ENCODE measurements at places on chromosomes 1 and 21. TPM values are rescaled to one million over a fixed set of nuclear protein-coding genes. Genes with fewer than 3 reads are reported as not detected.

DNA sequence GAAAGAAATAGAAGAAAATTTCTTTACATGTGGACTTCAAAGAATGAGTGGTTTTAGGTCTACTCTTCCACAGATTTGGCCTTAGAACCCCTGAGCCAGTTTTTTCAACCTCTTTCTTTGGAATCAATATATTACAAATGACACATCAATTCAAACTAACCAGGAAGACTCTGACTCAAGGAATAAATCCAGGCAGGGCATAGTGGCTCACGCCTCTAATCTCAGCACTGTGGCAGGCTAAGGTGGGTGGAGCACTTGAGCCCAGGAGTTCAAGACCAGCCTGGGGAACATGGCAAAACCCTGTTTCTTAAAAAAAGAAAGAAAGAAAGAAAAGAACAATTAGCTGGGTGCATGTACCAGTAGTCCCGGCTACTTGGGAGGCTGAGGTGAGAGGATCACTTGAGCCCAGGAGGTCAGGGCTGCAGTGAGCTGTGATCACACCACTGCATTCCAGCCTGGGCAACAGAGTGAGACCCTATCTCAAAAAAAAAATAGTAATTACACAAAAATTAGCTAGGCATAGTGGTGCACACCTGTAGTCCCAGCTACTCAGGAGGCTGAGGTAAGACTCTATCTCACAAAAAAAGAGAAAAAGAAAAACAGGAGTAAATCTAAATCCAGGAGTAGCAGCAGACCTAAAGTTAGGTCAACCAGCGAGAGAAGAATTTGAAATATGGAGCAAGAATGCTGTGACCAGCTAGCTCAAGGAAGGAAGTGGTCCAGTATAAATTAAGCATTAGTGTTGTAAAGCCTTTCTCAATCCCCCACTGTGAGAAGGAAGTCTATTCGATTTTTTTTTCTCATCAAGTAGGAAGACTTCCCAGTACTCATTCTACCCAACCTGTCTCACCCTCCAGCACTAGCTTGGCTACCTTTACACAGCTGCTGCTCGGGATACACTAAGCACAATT lies 1.9 kb downstream of the SORT1 start:
- peaks cover 1% of the 10 kb centered on the region for H3K36me3 ChIP-seq
- H3K27ac ChIP-seq: peak overlapping the region; percentile 87
- peaks cover 69% of the 10 kb centered on the region for H3K4me1 ChIP-seq
- H3K4me3 ChIP-seq: no peak overlapping the region
- no peak for DNase-seq
- no peaks in the 10 kb centered on the region for H3K27me3 ChIP-seq

DNA sequence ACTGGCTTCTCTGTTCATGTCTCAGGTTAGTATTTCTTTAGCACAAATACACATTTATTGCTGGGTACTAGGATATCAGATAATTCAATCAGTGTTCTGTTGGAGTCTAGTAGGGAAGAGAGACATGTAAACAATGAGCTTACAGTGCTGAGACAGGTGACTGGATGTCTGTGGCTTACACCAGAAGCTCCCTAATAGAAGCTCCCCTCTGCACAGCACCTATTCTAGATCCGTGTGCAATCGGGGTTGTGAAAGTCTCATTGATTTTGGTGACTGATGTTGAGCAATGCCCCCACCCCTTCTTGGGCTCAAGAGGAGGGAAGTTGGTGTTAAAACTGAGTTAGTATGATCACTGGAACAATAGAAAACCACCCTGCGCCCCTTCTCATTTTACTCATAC lies 279.2 kb downstream of the RPS6KC1 start:
- H3K4me1 ChIP-seq: no peaks in the 10 kb centered on the region
- no peaks in the 10 kb centered on the region for H3K36me3 ChIP-seq
- H3K4me3 ChIP-seq: no peak overlapping the region
- H3K27ac ChIP-seq: no peak overlapping the region
- no peak for DNase-seq

DNA sequence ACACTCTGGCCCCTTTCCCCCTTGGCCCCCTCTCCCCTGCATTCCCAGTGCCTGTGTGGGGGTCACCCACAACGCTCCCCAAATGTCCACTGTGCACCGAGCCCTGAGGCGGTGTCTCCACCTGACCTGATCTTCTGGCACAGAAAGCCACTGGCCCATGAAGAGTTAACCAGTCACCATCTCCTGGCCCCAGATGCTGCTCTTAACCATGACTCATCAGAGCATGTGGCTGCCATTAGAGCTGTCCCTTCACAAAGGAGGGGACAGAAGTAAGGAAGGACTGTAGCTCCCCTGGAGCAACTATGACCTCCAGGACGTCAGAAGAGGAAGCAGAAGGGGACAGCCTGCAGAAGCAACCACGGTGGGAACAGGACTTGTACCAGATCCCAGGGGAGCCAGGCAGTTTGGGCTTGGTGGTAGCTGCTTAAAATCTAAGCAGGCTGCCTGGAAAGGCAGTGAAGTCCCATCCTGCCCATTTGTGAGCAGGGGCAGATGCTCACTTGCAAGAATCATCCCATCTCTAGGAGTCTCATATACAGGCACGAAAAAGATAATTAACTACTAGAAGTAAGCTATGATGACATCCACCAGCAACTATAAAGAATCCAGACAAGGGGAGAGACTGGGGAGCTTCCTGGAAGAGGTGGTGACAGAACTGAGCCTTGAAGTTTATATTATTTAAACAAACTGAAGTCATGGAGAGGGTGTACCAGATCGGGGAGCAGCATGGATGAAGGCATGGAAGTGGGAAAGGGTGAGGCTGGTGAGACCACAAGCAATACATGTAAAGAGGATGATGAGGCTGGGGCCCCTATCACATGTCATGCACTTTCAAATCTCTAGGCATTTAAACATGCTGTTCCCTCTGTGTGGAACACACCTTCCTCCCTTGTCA lies 1.1 kb upstream of the TTC39A start:
- peaks cover 14% of the 10 kb centered on the region for H3K4me1 ChIP-seq
- no peak for DNase-seq
- H3K27me3 ChIP-seq: no peaks in the 10 kb centered on the region
- H3K36me3 ChIP-seq: no peaks in the 10 kb centered on the region
- no peak overlapping the region for H3K27ac ChIP-seq

DNA sequence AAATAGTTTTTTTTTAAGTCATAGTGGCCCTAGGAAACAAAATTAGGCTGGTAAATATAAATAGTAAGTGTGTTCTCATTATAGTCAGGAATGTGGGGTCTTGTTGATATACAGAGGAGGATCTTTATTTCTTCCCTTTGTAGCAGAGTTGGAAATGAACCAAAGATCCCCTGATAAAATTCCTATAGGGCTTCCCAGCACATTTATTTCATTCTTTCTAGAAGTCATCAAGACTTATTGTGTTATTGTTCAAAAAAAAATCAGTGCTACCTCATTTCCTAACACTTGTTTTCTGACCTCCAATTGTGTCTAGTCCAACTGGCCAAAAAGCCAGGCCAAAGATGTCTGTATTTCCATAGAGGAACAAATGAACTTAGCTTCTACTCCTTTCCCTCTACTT lies 7.6 kb upstream of the PLEKHO1 start:
- H3K4me3 ChIP-seq: no peak overlapping the region
- peaks cover 8% of the 10 kb centered on the region for H3K36me3 ChIP-seq
- no peak for DNase-seq
- H3K27ac ChIP-seq: no peak overlapping the region
- no peaks in the 10 kb centered on the region for H3K27me3 ChIP-seq

The SRGAP2C gene
- total RNA-seq: 24.1 TPM

The PKP1 gene
- total RNA-seq: under 0.01 TPM

The PPIAL4G gene
- not detected for total RNA-seq

The FCGR3A gene
- 14.8 TPM for total RNA-seq

The CAPN8 gene
- total RNA-seq: not detected
